ENCODE measurements at places on chromosomes 13 and 19. TPM values are rescaled to one million over a fixed set of nuclear protein-coding genes. Genes with fewer than 3 reads are reported as not detected.

The PRSS57 gene
- total RNA-seq, result not detected

The NOP53 gene
- 110 TPM for total RNA-seq

The CGB3 gene
- not detected for total RNA-seq

The ZNF154 gene
- total RNA-seq, result 3.3 TPM

The ALOX5AP gene
- not detected for total RNA-seq

The TEX26 gene
- 0.26 TPM for total RNA-seq
